Esophagus squamous epithelium (tissue), 5 donors: ENCODE measurements at places on chromosomes 2 and 18.
A peak's percentile ranks its signal among the peaks of the same experiment; 100 is the strongest.

DNA sequence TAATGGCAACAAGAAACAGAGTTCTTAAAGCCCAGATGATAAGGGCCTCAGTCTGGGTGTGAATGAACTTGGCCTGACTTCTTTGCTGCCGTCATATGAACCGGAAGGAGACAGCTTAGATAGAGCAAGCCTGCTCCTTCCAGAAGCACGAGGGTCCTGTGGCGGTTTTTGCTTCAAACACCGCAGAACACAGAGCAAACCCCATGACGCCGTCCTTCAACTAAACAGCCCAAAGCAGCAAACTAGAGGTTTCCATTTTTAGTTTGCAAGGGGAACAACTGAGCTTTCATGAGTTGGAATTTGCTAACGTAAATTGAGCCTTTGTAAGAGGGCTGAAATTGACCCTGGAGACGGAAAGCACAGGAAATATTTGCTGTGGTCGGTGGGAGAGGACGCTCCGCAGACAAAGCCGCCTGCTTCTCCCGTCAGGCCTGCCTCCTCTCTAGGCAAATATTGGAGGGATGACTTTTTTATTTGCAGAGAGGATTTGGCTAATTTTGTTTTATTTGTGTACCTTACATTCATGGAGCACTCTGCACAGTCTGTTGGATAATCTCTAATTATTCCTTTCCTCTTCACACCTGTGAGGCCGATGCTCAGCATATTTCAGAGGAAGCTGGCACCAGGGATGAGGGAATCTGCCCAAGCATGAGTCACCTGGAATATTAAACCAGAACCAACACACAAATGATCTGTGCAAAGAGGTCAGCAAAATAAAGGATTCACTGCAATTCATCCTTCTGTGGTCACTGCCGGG lies 134.0 kb upstream of the NCK2 start:
- no peak overlapping the region for H3K4me3 ChIP-seq
- peaks cover 2% of the 10 kb centered on the region for H3K4me1 ChIP-seq
- H3K27me3 ChIP-seq: no peaks in the 10 kb centered on the region
- no peak overlapping the region for H3K27ac ChIP-seq

DNA sequence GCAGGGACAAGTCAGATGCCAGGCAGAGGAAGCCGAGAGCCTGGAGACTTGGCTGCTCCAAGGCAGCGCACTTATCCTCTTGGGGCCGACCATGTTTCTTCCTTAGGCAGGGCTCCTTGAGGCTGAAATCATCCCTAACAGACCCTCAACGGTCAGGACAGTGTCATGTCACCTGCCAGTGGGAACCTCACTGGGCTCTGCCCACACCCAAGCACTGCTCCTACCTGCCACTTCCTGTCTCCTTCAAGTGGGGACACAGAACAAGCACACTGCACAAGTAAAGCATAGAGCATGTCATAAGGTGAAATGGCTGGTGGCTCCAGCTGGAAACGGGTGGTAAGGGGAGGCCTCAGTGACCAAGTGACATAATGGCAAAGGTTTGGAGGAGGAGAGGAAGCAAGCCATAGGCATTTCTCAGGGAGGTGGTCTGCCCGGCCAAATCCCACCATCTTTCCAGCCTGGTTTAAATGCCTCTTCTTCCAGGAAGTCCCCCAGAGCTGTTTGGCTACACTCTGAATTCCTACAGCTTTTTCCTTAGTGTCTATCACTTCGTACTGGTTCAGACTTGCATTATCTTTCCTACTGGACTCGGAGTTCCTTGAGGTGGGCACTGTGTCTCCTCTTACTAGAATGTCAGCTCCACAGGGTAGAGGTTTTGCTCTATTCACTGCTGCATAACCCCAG lies 7.3 kb upstream of the ATOH8 start:
- H3K4me1 ChIP-seq: peaks cover 23% of the 10 kb centered on the region
- no peak overlapping the region for H3K4me3 ChIP-seq
- peak overlapping the region; percentile 93 for H3K27ac ChIP-seq
- DNase-seq: no peak
- H3K36me3 ChIP-seq: no peaks in the 10 kb centered on the region

DNA sequence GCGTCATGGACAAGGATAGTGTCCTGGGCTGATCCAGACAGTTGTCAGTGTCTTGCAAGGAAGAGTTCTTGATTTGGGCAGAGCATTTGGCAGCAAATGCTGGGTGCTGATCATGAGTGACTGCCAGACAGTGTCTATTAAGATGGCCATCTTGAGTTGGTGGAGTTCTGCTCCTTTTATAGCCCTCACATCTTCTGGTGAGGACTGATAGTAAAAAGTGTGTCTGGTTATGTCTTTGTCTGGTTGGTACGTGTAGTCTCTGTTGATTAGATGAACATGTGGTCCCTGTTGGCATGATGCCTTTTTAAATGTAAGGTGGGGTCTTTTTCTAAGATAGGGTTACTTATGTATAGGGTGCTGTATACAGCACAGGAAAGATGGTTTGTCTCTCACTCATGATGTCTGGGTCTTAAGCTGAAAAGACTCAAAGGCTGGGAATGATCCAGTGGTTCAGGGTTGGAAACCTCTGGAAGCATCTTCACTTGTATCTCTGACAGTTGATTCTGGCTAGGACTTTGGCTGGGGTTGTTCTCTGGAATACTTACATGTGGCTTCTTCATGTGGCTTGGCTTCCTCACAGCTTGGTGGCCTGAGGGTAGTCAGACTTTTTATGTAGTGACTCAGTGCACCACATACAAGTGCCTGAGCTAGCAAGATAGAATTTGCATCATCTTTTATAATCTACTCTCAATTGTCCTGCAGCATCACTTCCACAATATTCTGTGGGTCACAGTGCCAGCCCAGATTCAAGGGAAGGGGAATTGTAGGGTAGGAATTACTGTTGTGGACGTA lies 11.8 kb downstream of the MTX2 start:
- no peaks in the 10 kb centered on the region for H3K27me3 ChIP-seq
- H3K4me1 ChIP-seq: no peaks in the 10 kb centered on the region
- DNase-seq: no peak
- no peak overlapping the region for H3K27ac ChIP-seq

DNA sequence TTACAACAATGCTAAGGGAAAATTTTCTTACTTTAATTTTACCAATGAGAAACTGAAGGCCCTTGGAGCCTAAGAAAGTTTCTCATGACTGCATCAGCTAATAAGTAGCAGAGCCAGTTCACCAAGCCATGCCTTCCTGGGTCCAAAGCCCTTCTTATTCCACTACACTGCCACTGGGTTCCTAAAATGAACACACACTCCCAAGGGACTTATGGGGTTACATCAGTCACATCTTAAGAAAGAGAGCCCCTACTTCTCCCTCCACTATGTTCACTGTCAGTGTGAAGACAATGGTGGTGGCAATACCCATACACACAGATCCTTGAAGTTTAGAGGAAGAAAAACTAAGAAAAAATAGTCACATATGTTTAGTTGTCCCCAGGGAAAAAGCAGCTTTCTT lies 20.6 kb downstream of the MBD2 start:
- H3K4me1 ChIP-seq: peaks cover 38% of the 10 kb centered on the region
- H3K36me3 ChIP-seq: no peaks in the 10 kb centered on the region
- no peaks in the 10 kb centered on the region for H3K27me3 ChIP-seq
- no peak overlapping the region for H3K4me3 ChIP-seq
- DNase-seq: no peak
- H3K27ac ChIP-seq: no peak overlapping the region

DNA sequence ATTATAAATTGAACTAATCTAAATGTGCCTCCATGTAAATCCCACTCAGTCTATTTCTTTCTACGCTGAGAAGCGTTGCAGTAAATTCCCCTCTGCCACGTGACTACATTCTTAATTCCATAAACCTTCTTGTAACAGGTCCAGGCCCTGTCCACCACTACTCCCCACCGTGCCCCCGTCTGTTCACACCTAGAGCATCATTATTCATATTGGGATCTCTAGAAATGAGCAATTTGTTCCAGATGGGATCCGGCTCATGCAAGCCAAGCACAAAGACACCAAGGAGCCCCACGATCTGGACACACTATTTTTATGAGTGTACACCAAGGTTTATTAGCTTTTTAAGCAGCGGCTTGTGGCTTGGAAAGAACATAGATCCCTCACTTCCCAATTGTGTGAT lies 38.2 kb downstream of the BOLA3 start:
- H3K36me3 ChIP-seq: peaks cover 13% of the 10 kb centered on the region
- no peaks in the 10 kb centered on the region for H3K4me1 ChIP-seq
- no peak for DNase-seq
- no peak overlapping the region for H3K27ac ChIP-seq
- H3K27me3 ChIP-seq: no peaks in the 10 kb centered on the region

DNA sequence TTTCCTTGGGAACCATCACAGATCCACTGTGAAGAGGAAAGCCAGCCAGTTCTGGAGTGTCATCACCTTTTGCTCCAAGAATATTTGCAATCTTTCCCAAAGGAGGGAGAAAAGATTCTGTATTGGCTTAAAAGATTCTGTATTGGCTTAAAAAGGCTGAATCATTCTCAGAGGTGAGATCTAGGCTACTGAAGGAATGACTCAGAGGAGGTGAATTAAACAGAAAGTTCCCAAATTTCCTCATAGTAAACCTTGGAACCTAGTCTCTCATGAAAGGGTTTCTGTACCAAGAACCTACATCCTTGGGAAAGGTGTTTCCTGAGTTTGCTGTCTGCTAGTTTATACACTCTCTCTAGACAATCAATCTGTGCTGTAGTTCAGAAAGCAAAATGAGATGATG lies 34.1 kb upstream of the GRB14 start:
- H3K4me3 ChIP-seq: no peak overlapping the region
- H3K4me1 ChIP-seq: peaks cover 4% of the 10 kb centered on the region
- H3K27ac ChIP-seq: no peak overlapping the region
- H3K27me3 ChIP-seq: no peaks in the 10 kb centered on the region
- no peak for DNase-seq
- peaks cover 12% of the 10 kb centered on the region for H3K36me3 ChIP-seq

DNA sequence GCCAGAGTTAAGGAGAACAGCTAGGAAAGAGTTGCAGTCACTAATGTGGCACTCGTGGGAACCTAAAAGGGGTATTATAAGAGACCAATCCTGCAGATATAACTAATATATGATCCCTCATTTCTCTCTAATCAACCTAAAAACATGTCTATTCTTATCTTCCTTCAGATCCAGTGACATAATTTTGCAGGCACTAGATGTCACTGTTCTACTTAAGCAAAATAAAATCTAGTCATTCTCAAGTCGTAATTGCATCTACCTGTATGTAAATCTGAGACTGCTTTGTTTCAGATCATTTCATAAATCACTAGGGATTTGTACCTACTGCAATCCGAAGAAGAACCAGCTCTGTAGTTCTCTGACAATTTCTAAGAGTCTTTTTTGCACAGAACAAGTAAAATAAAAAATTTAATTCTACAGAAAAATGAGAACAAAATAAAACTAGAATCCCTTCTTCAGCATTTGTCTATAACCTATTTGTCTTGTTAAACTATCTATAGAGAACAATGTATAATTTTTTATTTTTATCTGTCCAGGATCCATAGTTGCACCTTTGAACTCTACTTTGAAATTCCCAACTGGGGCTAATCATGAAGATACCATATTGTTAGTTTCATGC lies 56.5 kb upstream of the ERBB4 start:
- H3K36me3 ChIP-seq: no peaks in the 10 kb centered on the region
- H3K27me3 ChIP-seq: no peaks in the 10 kb centered on the region
- DNase-seq: no peak
- H3K4me1 ChIP-seq: no peaks in the 10 kb centered on the region
- H3K27ac ChIP-seq: no peak overlapping the region
- no peak overlapping the region for H3K4me3 ChIP-seq

DNA sequence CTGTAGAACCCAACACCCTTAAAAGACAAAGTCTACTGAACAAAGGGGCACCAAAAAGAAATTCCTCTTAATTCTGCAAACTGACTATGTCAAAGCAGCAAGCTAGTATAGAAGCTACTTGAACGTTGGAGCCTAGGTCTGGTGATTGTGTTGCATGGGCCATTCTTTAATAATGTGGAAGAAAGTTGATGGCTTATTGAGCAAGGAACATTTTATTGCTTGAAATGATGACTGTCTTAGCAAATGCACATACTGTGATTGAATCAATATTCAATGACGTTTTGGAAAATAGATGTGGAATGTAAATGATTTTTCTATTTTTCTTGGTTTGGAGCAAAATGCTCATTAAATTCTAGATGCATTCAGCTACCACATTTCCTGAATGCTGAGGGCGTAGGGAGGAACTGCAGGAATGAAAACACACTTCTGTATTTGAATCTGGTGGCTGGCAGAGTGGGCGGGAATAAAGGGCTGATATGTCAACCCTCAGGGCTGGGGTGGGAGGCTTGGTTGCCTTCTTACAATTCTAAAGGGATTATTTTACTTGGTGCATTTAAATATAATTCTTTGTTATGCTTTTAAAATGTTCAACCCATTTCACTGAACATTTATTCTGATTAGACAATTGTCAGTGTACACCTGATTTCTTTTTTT lies 26.5 kb downstream of the MYO3B start:
- no peaks in the 10 kb centered on the region for H3K27me3 ChIP-seq
- DNase-seq: no peak
- no peak overlapping the region for H3K27ac ChIP-seq
- peaks cover 7% of the 10 kb centered on the region for H3K4me1 ChIP-seq
- H3K36me3 ChIP-seq: no peaks in the 10 kb centered on the region

DNA sequence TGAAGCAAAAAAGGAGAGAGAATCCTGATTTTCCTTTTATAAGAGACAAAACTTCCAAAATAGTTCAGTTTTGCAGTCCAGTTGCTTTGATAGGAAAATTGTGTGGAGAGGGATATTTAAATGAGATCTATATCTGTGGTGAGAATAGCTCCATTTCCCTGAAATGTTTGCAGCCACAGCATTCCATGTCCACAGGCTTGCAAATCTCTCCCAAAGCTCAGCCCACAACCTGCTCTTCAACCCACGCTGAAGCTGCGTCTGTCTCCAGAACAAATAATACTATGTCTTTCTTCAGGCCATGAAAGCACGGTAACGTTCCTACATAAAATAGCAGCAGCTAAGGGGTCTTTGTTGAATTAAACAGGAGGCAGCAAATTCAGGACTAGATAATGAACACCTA lies 31.8 kb downstream of the TMEM17 start:
- no peak overlapping the region for H3K4me3 ChIP-seq
- no peaks in the 10 kb centered on the region for H3K27me3 ChIP-seq
- H3K4me1 ChIP-seq: peaks cover 56% of the 10 kb centered on the region
- DNase-seq: no peak
- H3K36me3 ChIP-seq: no peaks in the 10 kb centered on the region
- H3K27ac ChIP-seq: no peak overlapping the region

DNA sequence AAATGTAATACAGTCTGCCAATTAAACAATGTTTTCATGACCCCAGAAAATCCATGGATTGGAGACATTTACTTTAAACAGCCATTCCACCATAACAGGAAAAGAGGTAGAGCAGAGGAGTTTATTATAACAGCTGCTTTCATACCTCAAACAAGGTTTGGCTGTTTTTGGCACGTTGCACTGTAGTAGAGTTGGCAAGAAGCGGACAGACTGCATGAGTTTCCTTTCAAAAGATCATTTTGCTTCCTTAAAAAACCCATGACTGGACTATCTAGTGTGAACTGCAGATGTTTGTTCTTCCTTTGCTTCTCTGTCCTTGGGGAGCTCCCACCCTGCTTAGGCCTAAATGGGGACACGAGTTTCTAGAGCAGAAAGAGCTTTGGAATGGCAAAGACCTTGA lies 108.5 kb upstream of the THOC1 start:
- H3K4me3 ChIP-seq: no peak overlapping the region
- peaks cover 47% of the 10 kb centered on the region for H3K4me1 ChIP-seq
- no peak overlapping the region for H3K27ac ChIP-seq
- no peaks in the 10 kb centered on the region for H3K27me3 ChIP-seq

- H3K36me3 ChIP-seq: no peaks in the 10 kb centered on the region
- DNase-seq: no peak
- peaks cover 7% of the 10 kb centered on the region for H3K4me1 ChIP-seq
- H3K27ac ChIP-seq: no peak overlapping the region
- no peaks in the 10 kb centered on the region for H3K27me3 ChIP-seq
- H3K4me3 ChIP-seq: no peak overlapping the region
Observed at GRCh38 chr2:197889041-197889440, 84.6 kb downstream of the PLCL1 start.
